ENCODE measurements at places on chromosomes 16 and 17. TPM values are rescaled to one million over a fixed set of nuclear protein-coding genes. Genes with fewer than 3 reads are reported as not detected.

DNA sequence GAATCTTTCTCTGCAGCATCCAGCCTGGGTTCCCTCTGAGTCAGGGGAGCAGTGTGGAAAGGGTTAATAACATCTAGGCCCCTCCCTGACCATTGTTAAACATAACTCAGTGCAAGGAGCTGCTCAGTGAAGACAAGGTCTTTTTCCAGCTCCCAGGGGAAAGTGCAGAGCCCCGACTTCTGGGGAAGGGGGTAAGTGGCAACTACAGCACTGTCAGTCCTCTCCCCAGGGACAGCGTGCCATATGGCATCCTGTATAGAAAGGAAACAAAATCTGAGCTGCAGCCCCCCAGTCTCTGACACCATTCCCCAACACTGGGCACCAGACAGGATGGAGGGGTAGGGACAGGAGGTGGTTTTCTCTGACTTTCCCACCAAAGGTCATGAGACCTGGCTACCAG lies 7.8 kb downstream of the MRPL27 start:
- no peak for DNase-seq
- no peak overlapping the region for H3K4me3 ChIP-seq
- H3K27me3 ChIP-seq, result no peaks in the 10 kb centered on the region
- peaks cover 12% of the 10 kb centered on the region for H3K4me1 ChIP-seq

DNA sequence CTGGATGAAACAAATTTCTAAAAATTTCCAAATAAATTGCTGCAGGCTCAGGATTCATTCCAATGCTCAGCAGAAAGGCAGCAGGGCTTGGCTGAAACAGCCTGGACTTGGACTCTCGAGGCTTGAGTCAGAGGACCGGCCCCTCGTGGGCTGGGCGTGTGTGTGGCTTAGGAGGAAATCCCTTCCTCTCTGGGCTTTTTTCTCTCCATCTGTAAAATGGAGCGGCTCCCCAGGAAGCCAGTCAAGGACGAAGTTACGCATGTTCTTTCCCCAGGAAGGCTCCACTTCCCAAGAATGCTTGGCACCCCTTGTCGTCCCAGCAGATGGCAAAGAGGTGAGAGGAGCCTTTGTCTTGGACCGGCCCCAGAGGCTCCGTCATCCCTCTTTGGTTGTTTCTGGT lies 13.5 kb downstream of the SLC46A1 start:
- no peak overlapping the region for H3K4me3 ChIP-seq
- peaks cover 3% of the 10 kb centered on the region for H3K4me1 ChIP-seq
- no peaks in the 10 kb centered on the region for H3K36me3 ChIP-seq
- no peak overlapping the region for H3K27ac ChIP-seq
- DNase-seq, result no peak

GRCh38 chr17:6186998-6187397 lies 116.8 kb downstream of the WSCD1 start:
- peaks cover 1% of the 10 kb centered on the region for H3K4me1 ChIP-seq
- DNase-seq, result no peak
- no peak overlapping the region for H3K4me3 ChIP-seq
- no peak overlapping the region for H3K27ac ChIP-seq
- H3K36me3 ChIP-seq, result no peaks in the 10 kb centered on the region
- peaks cover 21% of the 10 kb centered on the region for H3K27me3 ChIP-seq

GRCh38 chr16:10121897-10122425 lies 60.3 kb downstream of the GRIN2A start:
- H3K36me3 ChIP-seq, result no peaks in the 10 kb centered on the region
- no peaks in the 10 kb centered on the region for H3K4me1 ChIP-seq
- no peak overlapping the region for H3K4me3 ChIP-seq
- H3K27me3 ChIP-seq, result peaks cover 10% of the 10 kb centered on the region
- DNase-seq, result no peak

GRCh38 chr17:73348829-73349095 lies 37.0 kb upstream of the CDC42EP4 start:
- H3K4me1 ChIP-seq, result no peaks in the 10 kb centered on the region
- peak overlapping the region; percentile 53 for H3K27ac ChIP-seq
- no peak overlapping the region for H3K4me3 ChIP-seq
- peaks cover 10% of the 10 kb centered on the region for H3K36me3 ChIP-seq
- H3K27me3 ChIP-seq, result no peaks in the 10 kb centered on the region
- no peak for DNase-seq

The GAS7 gene
- 1.6 TPM for total RNA-seq

Measured in naive thymus-derived CD8-positive, alpha-beta T cell (primary cell).